Neural progenitor cell (in vitro differentiated cells): ENCODE measurements at places on chromosomes 6 and 20. TPM values are rescaled to one million over a fixed set of nuclear protein-coding genes. Genes with fewer than 3 reads are reported as not detected.

Gene CD93
- total RNA-seq = not detected in 2 replicates

Gene POPDC3
- total RNA-seq = 3.1 and 8.2 TPM in 2 replicates

Gene TPMT
- total RNA-seq = 15.0 and 22.1 TPM in 2 replicates

Gene RIMS1
- 2.4 and 2.5 TPM in 2 replicates for total RNA-seq

Gene MOCS3
- total RNA-seq = 5.6 and 7.5 TPM in 2 replicates
